ENCODE measurements at places on chromosomes 16 and 17. TPM values are rescaled to one million over a fixed set of nuclear protein-coding genes. Genes with fewer than 3 reads are reported as not detected.

NXN gene
- total RNA-seq: 18.9 TPM

KRTAP17-1 gene
- total RNA-seq: not detected

WSCD1 gene
- 11.6 TPM for total RNA-seq

FBXL16 gene
- total RNA-seq: 0.99 TPM

HP gene
- total RNA-seq: 80.3 TPM

IRX5 gene
- 0.47 TPM for total RNA-seq

SLC5A10 gene
- total RNA-seq: not detected

TEX19 gene
- not detected for total RNA-seq

KRT28 gene
- total RNA-seq: not detected

GCSH gene
- 50.8 TPM for total RNA-seq

HEXIM2 gene
- 8.9 TPM for total RNA-seq

CRLF3 gene
- 6.1 TPM for total RNA-seq

GLYR1 gene
- 102 TPM for total RNA-seq

KCTD11 gene
- 3.6 TPM for total RNA-seq

ELMO3 gene
- 0.79 TPM for total RNA-seq

ZNF48 gene
- 5.2 TPM for total RNA-seq

KRTAP16-1 gene
- total RNA-seq: not detected

SLC5A11 gene
- total RNA-seq: not detected

ASPA gene
- total RNA-seq: 3.7 TPM

C16orf96 gene
- 0.07 TPM for total RNA-seq

MNT gene
- 10.4 TPM for total RNA-seq
